Heart left ventricle (tissue), 16 donors: ENCODE measurements at places on chromosomes 4 and X. TPM values are rescaled to one million over a fixed set of nuclear protein-coding genes. Genes with fewer than 3 reads are reported as not detected.

PLAC1 gene
- total RNA-seq: not detected

RAB41 gene
- total RNA-seq: not detected

- DNase-seq: no peak
These were observed 15.7 kb downstream of the CFAP99 start for GRCh38 chr4:2434420-2434819.

- no peak for DNase-seq
These were observed 69.6 kb downstream of the SERTM2 start for GRCh38 chrX:111581086-111581485.

DNA sequence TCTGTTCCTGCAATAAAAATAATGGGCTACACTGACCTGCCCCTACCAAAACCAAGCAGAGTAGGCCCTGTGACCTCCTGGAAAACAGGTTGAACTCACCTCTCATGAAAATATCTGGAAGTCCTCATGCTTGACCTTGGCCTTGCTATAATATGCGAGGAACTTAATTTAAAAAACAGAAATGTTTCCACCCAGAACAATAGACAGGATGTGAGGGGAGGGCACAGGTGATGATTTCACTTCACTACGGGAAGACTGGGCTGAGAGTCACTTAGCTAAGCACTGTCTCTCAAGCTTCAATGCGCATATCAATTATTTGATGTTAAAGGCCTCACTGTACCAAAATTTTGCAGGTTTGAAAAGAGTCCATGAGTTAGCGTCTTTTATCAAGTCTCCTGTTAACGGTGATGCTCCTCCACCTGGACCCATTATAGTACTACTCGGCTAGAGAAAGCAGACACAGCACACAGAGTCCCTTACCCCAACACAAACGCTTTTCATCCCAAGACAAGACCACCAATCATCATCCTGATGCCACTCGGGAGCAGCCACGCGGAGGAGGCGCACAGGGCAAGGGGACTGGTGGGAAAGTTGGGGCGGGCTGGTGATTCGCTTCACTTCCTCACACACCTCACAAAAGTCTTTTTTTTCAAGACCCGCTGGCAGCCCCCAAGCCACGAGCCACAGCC lies 25.9 kb downstream of the ZNF721 start:
- DNase-seq: no peak

DNA sequence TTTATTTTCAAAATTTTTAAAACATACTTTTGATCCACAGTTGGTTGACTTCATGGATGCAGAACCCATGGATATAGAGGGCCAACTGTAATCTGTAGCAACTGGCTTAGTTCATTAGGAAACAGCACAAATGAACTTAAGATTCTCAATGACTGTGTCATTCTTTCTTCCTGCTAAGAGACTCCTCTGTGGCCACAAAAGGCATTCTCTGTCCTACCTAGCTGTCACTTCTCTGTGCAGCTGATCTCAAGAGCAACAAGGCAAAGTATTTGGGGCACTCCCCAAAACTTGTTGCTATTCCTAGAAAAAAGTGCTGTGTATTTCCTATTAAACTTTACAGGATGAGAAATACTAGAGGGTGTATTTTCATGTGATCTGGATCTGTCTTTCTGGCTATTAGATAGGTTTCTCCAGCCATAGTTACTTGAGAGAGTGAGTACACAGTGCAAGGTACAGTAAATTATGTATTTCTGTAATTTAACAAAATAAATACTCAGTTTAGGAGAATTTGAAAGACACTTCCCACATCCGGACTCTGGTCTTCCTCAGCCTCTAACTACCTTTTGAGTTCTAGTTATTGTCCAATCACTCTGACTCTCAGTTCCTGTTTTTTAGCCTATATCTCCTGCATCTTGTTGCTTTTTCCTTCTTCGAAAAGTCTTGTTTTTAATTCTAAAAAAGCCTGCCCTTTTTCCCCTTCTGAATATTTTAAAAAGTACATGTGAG lies 21.8 kb downstream of the TLR2 start:
- no peak for DNase-seq

GRCh38 chr4:175633310-175633709 lies 178.8 kb downstream of the GPM6A start:
- DNase-seq: no peak

DNA sequence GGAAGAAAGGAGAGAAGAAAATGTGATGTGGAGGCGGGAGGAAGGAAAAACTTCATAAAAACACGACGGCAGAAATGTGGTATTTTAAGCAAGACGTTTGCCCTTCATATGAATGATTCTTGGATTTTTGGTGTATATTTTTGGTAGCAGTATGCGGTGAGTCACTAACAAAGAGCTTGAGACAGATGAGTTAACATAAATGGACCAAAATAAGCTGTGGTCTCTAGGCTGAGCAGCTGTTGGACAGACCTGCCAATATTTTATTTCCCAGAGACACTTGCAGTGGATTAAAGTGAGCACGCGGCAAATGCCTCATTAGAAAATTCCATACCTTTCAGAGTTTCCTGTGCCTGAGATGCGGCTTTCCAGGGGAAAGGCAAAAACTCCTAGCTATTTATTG lies 43.1 kb upstream of the RPS6KA3 start:
- no peak for DNase-seq
